ENCODE measurements at places on chromosomes 13 and 19. TPM values are rescaled to one million over a fixed set of nuclear protein-coding genes. Genes with fewer than 3 reads are reported as not detected.
A peak's percentile ranks its signal among the peaks of the same experiment; 100 is the strongest.

MEIS3 gene
- not detected for total RNA-seq

GRCh38 chr19:8041531-8041931 is 11.0 kb upstream of the CCL25 start:
- no peak for DNase-seq
- H3K4me3 ChIP-seq, result no peak overlapping the region
- H3K27me3 ChIP-seq, result peaks cover 2% of the 10 kb centered on the region
- H3K27ac ChIP-seq, result no peak overlapping the region
- H3K36me3 ChIP-seq, result no peaks in the 10 kb centered on the region

NXNL1 gene
- not detected for total RNA-seq

OLFM4 gene
- not detected for total RNA-seq

- H3K27me3 ChIP-seq, result no peaks in the 10 kb centered on the region
- H3K36me3 ChIP-seq, result peaks cover 18% of the 10 kb centered on the region
- H3K27ac ChIP-seq, result no peak overlapping the region
- H3K4me3 ChIP-seq, result no peak overlapping the region
- peaks cover 7% of the 10 kb centered on the region for H3K4me1 ChIP-seq
These were observed 5.7 kb downstream of the WDR62 start for GRCh38 chr19:36060430-36060829.

KANK3 gene
- total RNA-seq, result 0.17 TPM

DNA sequence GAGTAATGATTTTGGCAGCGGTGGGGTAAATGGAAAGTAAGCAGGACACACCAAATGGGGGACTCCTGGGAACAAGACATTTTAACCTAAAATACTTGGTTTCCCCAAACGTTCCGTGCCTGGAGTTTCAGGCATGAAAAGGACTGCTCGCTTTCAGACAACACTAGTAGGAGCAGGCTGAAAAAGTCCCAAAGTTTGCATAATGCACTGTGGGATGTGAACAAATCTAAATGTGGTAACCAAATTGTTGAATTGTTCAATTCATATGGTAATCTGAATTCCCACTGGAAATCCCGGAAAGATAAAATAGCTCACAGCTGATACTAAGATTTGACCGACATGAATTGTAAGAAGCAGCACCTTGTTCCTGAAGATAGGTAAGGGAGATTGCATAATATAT is 467.2 kb upstream of the ARGLU1 start:
- no peak for DNase-seq
- H3K27me3 ChIP-seq, result no peaks in the 10 kb centered on the region
- H3K4me1 ChIP-seq, result no peaks in the 10 kb centered on the region
- H3K27ac ChIP-seq, result no peak overlapping the region
- H3K4me3 ChIP-seq, result no peak overlapping the region
- H3K36me3 ChIP-seq, result no peaks in the 10 kb centered on the region

GRCh38 chr13:42328672-42329071 is 56.7 kb downstream of the AKAP11 start:
- no peaks in the 10 kb centered on the region for H3K36me3 ChIP-seq
- DNase-seq, result no peak
- peaks cover 21% of the 10 kb centered on the region for H3K4me1 ChIP-seq
- peak overlapping the region; percentile 10 for H3K27ac ChIP-seq
- no peaks in the 10 kb centered on the region for H3K27me3 ChIP-seq

- H3K27me3 ChIP-seq, result peaks cover 9% of the 10 kb centered on the region
- H3K4me1 ChIP-seq, result peaks cover 9% of the 10 kb centered on the region
- H3K27ac ChIP-seq, result no peak overlapping the region
- no peak for DNase-seq
These were observed 133.9 kb downstream of the KL start for GRCh38 chr13:33150126-33150525.
